Hepatocyte (in vitro differentiated cells): ENCODE measurements at places on chromosomes 13 and 19. TPM values are rescaled to one million over a fixed set of nuclear protein-coding genes. Genes with fewer than 3 reads are reported as not detected.

The TMPRSS9 gene
- 0.23 TPM in 1 of 2 replicates, not detected in the other for total RNA-seq

DNA sequence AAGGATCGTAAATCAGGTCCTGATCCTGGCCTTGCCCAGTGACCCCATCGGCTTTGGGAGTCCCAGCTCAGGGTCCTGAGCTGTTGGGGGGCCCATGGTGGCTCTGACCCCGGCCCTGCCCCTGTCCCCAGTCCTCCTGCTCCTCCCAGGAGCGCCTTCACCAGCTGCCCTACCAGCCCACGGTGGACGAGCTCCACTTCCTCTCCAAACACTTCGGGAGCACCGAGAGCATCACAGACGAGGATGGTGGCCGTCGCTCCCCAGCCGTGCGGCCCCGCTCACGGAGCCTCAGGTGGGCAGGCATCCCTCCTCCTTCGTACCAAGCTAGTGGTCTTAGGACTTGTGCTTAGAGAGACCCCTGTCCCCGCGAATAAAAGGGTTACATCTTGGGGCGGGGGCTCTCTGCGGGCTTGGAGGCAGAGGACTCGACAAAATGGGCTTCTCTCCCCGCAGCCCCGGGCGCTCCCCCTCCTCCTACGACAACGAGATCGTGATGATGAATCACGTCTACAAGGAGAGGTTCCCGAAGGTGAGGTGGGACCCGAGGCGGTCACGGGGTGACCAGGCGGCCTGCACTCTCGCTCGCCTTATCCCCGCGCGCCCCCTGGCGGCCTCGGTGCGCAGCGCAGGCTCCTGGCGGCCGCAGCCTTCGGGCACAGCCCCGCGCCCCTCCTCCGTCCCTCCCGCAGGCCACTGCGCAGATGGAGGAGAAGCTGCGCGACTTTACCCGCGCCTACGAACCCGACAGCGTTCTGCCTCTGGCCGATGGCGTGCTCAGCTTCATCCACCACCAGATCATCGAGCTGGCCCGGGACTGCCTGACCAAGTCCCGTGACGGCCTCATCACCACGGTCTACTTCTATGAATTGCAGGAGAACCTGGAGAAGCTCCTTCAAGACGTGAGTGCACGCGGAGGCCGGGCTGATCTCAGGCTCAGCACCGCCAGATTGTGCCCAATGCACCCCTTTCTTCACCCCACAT is 9.1 kb downstream of the MAST1 start:
- DNase-seq, result peak; percentile 93

DNA sequence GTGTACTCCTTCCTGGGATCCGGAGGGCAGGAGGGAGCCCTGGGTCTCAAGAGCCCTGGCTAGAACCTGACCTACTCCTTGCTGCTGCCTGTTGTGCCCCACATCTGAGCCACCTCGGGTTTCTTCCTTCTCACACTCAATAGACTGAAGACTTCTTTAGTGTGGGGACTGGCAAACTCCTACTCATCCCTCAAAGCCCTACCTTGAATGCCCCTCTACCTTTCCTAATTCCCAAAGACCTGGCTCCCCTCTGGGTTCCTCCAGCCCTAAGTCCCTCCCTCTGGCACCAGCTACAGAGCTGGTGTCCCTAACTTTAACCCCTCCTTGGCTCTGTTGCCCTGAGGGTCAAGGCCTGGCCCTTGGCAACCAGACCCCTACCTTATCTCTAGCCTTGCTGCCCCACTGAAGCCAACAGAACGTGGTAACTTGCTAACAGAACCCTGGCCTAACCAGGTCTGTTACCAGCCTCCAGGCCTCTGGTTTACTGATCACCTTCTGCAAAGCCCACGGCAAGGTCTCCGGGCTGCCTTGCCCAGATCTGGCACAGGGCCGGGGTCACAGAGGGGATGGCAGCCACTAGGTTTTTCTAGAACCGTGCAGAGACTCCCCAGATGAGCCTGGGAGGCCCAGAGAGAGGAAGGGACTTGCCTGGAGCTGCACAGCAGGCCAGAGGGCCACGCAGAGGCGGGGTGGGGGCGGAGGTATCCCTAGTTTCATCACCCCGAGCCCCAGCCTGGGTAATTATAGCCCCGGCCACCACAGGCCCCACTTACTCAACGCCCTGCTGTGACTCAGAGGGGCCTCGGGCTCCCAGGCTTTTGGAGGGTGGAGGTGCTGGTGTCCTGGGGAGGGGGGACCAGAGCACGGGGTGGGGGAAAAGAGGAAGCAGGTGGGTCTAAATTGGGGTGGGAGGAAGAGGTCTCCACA is 15.3 kb downstream of the ZBTB7A start:
- peak; percentile 66 for DNase-seq

DNA sequence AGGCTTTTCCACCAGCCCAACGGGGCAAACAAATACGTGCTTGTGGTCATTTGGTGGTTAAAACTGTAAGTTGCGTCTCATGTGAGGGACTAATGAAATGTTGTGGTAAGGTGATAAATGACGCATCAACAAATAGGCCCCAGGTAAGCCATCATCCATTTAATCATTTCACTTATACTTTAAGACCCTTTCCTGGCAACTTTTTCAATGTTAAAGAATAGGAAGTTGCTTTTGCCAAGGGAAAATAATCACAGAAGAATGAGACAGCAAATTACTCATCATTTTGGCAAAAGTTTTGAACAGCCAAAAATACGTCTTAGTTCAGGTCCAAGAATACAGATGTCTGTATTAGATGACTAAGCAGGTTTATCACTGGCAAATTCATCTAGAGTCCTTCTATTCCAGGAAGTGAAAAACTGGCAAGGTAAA is 660.4 kb downstream of the SLITRK1 start:
- DNase-seq, result no peak

- DNase-seq, result no peak
These were observed 37.6 kb downstream of the ARHGEF18 start for GRCh38 chr19:7386308-7386707.

The SLAIN1 gene
- 19.5 and 22.7 TPM in 2 replicates for total RNA-seq

GRCh38 chr13:113618455-113618854 is 33.9 kb downstream of the TFDP1 start:
- no peak for DNase-seq

DNA sequence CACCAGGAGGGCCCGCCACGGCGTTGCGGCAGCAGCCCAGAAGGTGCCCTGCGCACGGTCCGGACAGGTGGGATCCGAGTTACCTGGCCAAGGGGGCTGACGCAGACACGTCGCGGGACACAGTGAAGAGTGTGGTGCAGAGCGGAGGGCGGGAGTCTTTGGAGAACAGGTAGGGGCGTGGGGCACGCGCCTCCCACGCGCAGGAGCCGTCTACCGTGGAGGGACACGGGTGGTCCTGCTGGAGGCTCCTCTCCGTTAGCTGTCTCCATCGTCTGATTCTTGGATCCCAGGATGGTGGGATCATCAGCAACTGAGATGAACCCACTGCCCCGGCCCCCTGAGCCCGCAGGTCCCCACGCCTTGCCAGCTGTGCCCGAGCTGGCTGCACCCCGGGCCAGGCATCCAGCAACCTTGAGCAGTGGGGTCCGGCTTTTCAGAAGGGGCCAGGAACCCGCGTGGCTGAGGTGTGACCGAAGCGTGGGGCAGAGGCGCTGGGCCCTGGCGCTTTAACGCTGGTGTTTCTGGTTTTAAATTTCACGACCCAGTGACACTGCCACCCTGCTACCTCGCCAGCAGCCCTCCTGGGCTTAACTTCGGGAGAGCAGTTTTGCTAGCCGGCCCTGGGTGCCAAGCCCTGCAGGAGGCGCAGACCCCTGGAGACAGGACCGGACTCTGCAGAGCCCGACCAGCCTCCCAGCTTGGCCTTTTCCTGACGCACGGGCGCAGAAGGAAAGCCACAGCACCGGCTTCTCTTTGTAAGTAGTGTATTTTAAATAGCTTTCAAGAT is 7.3 kb downstream of the FGF22 start:
- no peak for DNase-seq

DNA sequence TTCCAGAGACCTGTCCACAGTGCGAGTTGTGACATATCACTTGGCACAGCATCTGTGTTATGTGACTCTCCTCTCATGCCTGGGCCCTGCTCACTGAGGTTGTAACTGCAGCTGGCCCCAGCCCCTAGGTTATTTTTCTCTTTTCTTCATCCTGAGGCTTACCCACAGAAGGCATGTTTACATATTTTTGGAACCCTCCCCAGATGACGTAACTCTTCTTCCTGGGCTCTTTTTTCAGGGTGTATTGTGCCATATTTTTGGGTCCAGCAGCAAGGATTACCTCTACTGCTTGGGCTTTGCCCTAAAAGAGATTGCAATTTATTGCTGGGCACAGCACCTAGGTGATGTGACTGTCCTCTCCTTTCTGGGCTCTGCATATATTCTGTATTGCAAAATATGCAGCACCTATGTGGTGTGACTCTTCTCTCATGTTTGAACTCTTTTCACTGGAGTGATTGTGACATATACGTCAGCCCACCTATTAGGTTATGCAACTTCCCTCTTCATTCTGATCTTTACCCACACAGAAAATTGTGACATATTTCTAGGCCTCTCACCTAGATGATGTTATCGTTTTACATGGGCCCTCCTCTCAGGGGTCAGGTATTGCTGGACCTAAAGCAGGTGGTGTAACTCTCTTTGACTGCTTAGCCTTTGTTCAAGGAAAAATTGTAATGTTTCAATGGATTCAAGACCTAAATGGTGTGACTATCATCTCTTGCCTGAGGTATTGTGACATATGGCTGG is 64.5 kb upstream of the ZNF724 start:
- DNase-seq, result peak; percentile 20

The DHDH gene
- 0.72 and 3.7 TPM in 2 replicates for total RNA-seq
